ENCODE measurements at places on chromosomes 13 and 19.
A peak's percentile ranks its signal among the peaks of the same experiment; 100 is the strongest.

DNA sequence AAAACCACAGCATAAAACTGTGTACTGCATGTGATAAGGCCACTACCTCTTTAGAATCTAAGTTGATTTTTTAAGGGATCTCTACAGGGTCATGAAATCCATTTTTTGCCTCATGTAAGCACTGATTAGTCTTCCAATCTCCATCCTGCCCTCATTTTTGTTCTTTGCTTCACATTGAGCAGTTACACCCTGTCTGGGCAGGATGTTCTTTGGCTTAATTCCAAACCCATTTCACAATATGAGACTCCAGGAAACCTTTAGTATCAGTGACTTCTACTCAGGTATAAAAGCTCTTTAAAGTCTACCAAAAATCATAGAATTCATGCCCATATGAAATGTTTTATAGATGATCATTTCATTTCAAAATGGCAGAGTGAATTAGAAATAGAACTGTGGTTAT is 592.6 kb downstream of the TBC1D4 start:
- no peak for DNase-seq

- no peak for DNase-seq
These were observed 17.6 kb downstream of the PBX4 start for GRCh38 chr19:19600793-19601330.

DNA sequence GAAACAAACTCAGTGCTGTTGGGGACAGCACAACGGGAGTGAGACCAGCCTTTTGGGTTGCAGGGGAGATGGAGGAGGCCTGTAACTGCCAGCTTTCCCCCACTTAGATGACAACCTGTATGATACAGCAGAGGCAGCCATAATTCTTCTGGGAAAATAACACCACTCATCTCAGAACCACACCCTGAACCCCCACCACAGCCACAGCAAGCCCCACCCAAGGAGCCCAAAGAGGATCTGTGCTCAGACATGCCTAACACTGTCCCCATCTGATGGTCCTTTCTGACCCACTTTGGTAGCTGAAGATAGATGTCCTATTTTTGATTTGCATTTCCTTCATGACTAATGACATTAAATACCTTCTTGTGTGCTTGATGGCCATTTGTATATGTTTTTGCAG is 15.4 kb downstream of the LGALS13 start:
- DNase-seq, result no peak

DNA sequence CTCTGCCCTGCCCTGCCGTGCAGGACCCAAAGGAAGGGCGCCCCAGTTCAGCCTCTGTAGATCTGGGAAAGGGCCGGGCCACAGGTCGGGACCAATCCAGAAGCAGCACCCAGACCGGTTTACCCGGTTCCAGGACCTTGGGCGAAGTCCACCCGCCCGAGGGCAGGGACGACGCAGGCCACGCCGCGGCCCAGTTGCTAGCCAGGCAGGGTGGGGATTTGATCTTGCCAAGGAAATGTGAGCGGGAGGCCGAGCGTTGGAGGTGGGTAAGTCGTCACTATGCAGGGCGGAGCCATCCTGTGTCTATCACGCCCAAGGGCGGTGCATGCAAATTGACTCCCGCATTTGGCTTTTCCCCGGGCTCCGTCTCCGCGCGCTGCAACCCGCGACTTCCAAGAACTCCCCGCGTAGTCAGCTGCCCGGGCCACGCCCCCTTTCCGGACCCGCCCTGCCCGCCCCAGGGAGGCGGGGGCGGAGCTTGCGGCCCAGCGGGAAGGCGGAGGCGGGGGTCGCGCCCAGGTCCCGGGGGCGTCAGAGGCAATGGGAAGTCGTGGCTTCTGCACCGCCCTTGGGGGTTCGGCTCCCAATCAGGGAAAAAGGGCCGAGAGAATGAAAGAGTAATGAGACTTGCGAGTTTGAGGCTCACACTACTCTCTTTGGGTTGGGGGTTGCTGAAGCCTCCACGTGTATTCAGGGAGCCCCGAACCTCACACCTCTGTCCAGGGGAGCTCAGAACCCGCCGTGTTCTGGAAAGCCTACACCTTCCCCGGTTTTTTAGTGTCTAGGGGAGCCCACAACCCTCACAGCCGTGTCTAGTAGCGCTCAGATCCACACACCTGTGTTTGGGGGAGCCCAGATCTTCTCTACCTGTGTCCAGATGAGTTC is 12.8 kb downstream of the IER2 start:
- DNase-seq, result peak; percentile 95

- no peak for DNase-seq
These were observed 8.5 kb upstream of the DOCK9 start for GRCh38 chr13:98986226-98986846.

DNA sequence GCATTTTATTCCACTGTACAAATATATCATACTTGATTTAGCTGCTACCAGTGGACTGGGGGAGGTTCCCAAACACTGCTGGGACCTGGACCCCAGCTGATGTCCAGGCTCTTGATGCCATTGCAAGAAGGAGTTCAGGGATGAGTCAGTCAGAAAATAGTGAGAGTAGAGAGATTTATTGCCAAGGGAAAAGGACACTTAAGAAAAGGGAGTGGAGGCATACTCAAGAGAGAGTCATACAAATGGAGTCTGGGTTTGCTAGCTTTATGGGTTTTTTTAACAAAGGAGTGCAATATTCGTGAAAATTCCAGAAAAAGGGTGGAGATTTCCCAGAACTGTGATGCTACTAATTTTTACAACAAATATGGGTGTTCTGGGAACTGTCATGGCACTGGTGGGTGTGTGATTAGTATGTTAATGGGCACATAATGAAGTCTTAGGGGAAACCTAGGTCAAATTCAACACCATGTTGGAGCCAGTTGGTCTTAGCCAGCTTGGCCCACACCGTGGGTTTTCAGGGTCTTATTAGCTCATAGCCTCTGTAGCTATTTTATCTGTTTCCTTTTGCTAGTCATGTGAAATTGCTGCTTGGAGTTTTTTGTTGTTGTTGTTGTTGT is 36.2 kb downstream of the GPC6 start:
- DNase-seq, result peak; percentile 65

- DNase-seq, result no peak
These were observed 85.9 kb upstream of the VSTM2B start for GRCh38 chr19:29439688-29440550.
